Fibroblast of upper back skin (primary cell): ENCODE measurements at places on chromosomes 4 and X.
A peak's percentile ranks its signal among the peaks of the same experiment; 100 is the strongest.

DNA sequence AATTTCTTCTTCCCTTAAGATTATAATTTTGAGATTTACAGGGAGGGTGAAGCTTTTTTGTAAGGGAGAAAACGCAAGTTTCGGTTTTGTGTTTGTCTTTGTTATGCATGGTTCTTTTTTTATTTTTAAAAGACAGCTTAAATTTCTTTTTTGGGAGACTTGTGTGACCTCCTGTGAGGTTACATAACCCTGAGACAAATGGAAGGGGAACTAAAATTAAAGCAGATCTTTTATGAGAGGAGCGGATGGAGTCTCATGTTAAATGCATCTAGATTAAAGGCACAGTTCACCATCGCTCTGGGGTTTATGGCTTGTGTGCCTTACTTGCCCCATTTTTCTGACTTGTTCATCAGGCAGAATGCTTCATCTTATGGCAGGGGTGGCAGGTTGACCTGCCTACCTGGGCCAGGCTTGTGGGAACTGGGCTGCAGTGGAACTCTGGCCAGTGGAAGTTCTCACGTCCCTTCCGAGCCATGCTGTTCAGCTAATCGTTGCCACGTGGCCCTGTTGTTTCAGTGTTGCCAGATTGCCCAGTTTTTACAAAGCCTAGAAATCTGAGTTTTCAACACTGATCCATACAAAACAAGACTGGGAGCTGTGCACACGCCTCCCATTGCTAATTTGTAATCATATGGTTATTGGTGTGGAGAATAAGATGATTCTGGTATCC, 291.8 kb downstream of the ARHGAP10 start:
- DNase-seq, result no peak

- no peak for DNase-seq
Measured at GRCh38 chr4:159420162-159421057, 317.5 kb downstream of the RAPGEF2 start.

GRCh38 chrX:93673869-93674271, at the start of gene FAM133A:
Gene FAM133A (plus strand): TSS chrX:93674206. CDS start chrX:93709420, 35,214 bp downstream.
- DNase-seq, result peak; percentile 49

- no peak for DNase-seq
Measured at GRCh38 chr4:53721263-53721662, 130.0 kb upstream of the LNX1 start.

GRCh38 chrX:21734175-21734574, 23.7 kb downstream of the SMPX start:
- DNase-seq, result no peak

- DNase-seq, result no peak
Measured at GRCh38 chr4:98544141-98544817, 114.1 kb downstream of the TSPAN5 start.

DNA sequence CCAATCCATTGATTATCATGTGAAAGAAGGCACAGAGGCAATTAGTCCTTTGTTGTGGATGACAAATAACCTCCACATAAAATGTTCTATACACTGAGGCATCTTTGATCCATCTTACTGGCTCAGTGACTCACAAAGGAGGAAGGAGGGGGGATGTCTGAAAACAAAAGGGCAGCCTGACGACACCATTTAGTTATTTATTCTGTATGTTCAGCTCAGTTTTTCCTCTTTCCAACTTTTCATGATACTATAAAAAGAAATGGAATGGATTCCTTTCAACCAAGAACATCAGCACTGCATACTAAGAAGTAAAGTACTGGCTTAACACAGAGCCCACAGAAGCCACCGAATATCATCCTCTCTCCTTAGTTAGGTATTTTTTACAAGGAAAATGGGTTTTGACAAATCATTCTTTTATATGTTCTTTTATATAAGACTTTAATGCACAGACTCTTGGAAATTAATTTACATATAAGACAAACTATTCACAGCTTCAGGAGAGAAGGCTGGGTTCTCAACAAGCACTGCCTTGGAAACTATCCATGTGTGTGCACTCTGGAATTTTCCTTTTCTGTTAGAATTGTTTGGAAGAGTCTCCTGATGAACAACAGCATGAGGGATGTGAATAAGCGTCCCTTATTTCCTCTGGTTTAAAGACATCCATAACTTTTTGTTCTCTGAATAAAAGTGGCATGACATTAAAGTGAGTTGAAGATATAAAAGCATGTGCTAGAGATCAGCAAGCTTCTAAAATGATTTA, 135.6 kb downstream of the TSPAN5 start:
- DNase-seq, result peak; percentile 95

- DNase-seq, result peak; percentile 69
Measured at GRCh38 chrX:31708116-31708515, 636.3 kb upstream of the FTHL17 start.

GRCh38 chr4:1318046-1318375, 28.3 kb downstream of the MAEA start:
- DNase-seq, result no peak

DNA sequence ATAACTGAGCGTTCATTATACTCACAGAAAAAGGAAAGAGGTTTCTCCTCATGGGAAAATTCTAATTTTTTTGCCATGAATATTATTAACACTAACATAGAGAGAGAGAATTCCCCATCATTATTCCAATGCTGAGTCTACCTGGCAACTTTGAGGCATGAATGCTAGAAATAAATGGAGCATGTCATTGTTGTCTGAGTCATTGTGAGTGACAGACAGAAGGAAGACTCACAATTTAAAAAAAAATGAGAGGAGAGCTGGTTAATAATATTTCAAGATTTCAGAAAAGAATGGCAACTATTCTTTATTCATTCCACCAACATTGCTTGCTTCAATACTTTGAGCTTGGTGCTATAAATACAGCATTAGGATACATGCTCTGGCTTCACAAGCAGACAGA, 170.4 kb upstream of the HS3ST1 start:
- no peak for DNase-seq

- DNase-seq, result no peak
Measured at GRCh38 chr4:147965056-147965455, 233.2 kb downstream of the ARHGAP10 start.

- DNase-seq, result no peak
Measured at GRCh38 chr4:186536285-186536684, 19.1 kb downstream of the MTNR1A start.

DNA sequence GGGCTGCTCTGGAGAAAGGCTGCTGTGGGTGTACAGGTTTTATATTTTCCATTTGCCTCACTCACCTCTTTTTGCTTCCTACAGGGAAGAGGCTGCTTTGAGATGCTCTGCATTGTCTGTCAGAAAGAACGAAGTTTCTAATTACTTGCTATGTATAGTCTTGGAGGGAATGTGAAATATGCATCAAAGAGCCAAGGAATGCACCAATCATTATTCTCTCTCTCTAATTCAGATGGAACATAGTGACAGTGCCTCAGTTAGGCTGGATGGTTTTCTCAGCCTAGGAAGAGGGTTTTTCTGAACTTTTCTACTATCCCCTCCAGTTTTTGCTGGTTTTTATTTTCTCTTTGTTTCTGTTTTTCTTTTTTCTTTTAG, 106.8 kb upstream of the SLC4A4 start:
- DNase-seq, result peak; percentile 61

DNA sequence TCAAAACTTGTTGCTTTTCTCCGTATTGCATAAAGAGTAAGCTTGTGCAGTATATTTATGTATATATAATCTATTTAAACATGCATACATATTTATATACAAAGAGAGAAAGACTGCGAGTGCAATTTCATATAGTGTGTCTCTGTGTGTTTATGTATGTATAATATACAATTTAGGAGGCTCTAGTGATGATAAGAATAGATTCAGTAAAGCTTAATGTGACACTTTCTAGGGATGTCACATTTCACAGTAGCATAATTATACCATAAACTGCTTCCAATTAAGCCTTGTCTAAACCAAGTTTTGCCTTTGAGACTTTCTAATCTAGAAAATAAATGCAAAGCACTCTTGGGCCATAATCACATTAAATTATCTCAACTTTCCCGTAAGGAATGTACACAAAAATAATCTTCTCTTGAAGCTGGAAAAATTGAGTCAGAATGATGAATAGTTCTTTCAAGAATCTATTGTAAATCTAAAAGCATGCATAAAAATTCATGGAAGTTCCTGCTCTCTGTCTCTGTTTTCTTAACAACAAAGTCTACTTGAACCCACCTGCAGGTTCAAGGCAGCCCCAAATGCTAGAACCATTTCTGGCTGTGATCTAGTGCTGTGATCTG, 114.1 kb upstream of the NPY2R start:
- DNase-seq, result peak; percentile 21

GRCh38 chr4:1233641-1234308, 15.2 kb downstream of the CTBP1 start:
- peak; percentile 19 for DNase-seq

DNA sequence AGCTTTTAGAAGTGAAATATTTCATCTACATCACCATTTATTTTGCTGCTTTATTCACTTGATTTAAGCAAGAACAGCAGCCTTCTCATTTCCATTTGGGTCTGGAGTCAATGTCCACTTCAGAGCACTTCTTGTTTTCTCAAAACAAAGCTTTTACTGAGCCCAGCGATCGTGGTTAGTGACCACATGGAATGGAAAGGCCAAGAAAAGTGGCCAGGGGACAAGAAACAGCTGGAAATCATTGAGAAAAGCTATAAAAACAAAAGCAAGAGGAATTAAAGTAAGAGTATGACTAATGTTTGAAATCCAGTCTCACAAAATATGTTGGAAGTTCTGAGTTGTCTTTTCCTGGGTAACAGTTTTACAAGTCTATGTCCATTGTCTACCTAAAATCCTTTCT, 328.4 kb upstream of the INTU start:
- DNase-seq, result peak; percentile 66

DNA sequence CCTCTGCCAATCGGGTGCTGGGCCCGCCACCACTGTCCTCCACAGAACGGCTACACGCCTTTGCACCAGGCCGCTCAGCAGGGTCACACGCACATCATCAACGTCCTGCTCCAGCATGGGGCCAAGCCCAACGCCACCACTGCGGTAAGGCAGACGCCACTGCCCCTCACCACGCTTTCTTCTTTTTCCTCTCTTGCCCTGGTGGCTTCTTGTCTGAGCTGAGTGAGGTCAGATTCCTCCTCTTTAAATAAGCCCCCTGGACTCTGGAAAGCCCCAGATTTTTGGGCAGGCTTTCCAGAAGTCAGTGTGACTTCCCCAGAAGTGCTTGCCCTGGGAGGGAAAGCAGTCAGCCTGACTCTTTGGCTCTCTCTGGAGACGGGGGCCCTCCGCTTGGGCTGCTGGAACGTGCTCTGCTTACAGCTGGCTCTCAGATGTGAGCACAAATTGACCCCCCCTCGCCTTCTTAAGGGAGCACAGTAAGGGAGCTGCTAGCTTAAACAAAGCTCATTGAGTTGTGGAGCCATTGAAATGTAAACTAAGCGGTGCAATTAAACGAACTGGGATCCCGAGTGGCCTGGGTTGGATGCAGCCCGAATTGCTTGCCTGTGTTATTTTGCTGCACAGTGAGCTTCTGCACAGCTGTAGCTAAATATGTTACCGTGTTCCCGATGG, 243.1 kb downstream of the ANK2 start:
- DNase-seq, result peak; percentile 66

DNA sequence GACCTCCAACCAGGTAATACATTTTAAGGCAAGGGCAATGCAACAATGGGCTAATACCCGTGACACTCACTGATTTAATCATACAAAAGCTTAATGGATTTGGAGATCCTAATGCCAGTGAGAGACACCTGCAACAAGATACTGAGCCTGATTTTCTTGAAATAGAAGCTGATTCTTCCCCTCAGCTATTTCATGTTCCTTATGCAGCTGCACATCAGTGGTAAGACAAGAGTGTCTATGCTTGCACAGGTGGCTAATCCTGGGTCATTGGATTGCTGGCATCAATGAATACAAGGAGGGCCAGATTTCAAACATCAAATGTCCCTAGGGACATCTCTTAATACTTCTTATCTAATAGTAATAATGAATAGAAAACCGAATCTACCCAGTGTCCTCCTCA, 139.7 kb downstream of the PPARGC1A start:
- DNase-seq, result no peak

DNA sequence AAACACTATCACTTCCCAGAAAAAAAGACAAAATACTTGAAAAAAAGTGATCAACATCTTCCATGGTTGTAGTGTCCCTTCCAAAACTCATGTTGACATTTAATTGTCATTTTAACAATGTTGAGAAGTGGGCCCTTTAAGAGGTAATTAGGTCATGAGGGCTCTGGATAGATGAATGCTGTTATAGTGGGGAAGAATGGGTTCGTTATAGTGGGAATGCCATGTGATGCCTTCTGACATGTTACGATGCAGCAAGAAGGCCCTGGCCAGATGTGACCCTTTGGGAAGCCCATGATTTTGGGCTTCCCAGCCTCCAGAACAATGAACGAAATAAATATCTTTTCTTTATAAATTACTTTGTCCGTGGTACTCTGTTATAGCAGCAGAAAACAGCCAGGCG, 4.0 kb upstream of the SLC10A6 start:
- DNase-seq, result no peak

- no peak for DNase-seq
Measured at GRCh38 chr4:85557016-85557901, 82.3 kb downstream of the ARHGAP24 start.

DNA sequence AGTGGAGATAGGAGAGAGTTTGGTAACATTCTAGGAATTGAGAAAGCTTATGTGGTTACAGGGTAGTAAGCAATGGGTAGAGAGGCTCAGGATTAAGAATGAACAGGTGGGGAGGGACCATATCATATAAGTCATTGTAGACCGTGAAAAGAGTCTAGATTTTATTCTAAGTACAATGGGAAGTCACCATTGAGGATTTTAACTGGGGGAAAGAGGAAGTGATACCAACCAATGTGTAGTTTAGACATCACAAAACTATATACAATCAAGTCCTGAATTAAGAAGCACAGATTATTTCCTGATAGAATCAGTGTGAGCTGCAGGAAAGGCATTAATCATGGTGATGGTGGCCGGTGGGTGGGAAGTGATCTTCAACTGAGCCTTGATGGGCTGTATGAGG, 178.3 kb upstream of the ZIC3 start:
- no peak for DNase-seq

DNA sequence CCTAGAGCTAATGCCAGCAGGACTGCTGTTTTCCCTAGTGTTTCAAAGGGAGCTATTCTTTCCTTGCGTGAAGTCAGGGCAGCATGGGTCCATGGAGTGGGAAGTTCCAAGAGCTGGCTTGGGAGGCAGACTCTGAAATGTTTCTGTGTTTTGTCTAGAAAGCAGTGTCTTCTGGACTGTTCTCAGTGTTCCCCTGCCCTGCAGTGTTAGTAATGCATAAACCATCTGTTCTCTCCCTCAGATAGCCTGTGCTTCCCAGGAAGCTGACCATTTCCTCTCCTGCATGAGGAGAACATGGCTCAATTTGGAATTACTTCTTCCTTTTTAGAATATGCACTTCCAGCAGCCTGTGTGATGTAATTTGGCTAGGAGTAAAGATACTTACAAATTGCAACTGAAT, 116.7 kb upstream of the CXCL13 start:
- no peak for DNase-seq

GRCh38 chr4:96312046-96312685, 472.3 kb downstream of the PDHA2 start:
- DNase-seq, result no peak
